ENCODE measurements at places on chromosomes 5 and 9.

- DNase-seq = no peak
Measured at GRCh38 chr9:2605246-2605645, 16.3 kb upstream of the VLDLR start.

GRCh38 chr5:39100301-39100850 is 26.2 kb upstream of the RICTOR start:
- no peak for DNase-seq

GRCh38 chr9:98707166-98708102 is 1.3 kb downstream of the GABBR2 start:
- peak; percentile 88 for DNase-seq

DNA sequence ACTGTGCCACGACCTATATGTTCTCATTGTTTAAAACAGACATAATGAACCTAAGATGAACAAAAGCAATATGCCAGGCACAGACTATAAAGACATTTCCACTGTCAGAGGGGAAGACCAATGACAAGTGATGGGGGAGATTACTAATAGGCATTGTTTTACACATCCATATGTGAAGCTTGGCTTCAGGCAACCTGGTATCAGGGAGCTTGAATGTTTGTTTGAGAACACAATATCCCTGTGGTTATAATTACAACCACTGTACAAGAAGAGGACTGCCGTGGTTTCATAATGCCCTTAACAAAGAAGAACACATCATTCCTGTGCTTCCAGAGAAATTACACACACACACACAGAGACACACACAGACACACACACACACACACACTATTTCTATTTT is 385.7 kb downstream of the BNC2 start:
- no peak for DNase-seq

DNA sequence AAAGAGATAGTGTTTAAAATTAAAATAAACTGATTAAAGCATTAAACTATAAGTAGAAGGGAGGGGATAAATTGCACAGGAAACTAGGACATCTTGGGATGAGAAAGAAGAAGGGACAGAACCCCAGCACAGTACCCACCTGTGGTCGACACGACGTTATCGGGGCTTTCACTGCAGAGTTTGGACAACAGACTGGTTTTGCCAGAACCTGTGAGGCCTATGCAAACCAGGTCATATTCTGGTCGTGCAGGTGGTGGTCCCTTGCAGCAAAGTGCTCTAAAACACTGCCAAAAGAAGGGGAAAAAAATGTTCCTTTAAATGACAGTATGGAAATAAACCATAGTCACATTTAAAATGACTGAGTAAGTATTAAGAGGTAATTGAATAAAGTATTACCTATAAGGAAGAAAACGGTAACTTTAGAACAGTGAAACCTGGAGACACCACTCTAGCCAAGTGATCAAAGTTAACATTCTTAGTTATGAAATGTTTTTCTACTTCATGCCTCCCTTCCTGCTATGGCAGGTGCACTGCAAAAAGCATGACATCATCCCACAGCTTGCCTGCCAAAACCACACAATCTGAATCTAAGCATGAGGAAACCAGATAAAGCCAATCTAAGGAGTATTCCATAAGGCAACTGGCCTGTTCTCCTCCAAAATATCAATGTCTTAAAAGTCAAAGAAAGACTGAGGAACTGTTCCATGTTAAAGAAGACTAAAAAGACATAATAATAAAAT is 138.6 kb downstream of the ARL15 start:
- no peak for DNase-seq

- DNase-seq = no peak
Measured at GRCh38 chr5:33489481-33490067, 48.8 kb downstream of the TARS1 start.

DNA sequence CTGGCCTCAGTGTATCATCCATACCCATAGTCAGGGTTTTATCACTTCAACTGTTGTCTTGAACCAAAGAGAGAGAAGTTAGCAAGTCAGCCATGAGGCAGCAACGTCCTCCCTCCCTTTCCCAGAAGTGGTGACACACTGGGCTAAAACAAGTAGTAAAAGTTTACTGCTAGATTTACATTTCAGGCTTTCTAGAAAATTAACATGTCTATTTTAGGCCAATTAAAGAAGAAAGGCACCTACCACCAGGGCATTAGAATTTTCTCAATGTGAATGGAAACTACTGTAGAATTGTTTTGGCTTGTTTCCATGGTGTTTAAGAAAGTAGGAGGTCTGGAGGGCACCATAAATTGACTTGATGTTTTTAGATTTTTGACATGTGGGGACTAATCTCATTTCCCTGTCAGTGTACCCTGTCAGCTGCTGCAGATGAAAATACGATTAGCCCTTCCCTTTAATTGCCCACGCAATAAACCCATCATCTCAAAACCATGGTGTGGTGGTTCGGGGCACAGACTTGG is 121.8 kb upstream of the ELL2 start:
- no peak for DNase-seq

DNA sequence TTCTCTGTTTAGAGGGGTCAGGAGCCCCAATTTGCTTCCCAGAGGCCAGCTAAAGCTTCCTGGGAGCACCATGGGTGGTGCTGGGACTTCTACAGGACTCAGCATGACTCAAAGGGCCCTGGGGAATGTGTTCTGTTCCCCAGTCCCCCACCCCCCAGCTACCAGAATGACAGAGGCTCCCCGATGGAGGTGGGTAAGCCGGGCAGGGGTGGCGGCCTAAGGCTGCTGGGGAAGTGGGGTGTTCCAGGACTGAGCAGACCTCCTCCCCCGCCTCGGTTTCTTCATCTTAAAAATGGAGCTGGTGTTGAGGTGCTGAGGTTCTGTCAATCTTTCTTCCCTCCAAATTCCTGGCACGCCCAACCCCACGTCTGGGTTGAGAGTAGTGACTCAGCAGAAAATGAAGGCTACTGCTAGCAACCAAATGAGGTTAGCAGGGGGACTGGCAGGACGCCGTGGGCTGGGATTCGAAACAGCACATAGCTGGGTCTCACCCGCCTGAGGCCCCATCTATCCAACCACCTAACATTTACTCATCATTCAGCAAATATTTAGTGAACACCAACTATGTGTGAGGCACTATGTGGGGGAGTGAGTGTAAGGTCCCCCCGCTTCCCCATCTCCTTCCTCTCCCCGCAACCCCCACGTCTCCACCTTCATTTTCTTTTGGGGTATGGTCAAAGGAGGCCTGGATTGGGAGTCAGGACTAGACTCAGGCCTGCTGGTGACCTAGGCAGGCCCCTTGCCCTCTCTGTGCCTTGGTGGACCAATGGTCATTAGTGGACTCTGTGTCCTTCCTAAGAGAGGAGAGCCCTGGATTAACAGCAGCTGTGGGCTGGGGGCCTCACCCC is 50.2 kb downstream of the C9orf50 start:
- DNase-seq = no peak

DNA sequence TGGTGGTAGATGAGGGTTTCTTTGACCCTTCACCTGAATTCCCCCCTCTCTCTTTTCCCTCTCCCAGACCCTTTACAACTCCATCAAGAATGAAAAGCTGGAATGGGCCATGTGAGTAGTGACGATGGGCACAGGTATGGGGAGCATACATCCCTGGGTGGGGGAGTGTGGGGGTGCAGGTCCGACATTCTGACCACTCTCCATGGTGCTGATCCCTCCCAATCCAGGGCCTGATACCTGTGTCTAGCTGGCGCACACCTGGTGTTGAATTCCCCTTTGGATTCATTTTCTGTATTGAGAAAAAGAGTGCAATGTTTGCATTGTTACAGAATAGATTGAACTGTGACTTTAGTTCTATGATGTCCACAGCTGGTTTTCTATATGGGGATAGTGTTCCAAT is 40.0 kb downstream of the PSD2 start:
- DNase-seq = no peak
